ENCODE measurements at places on chromosomes 7 and 10. TPM values are rescaled to one million over a fixed set of nuclear protein-coding genes. Genes with fewer than 3 reads are reported as not detected.

The HSPA14 gene
- 22.5 TPM for total RNA-seq

The CREB5 gene
- total RNA-seq, result 1.8 TPM

The ALDH18A1 gene
- 29.5 TPM for total RNA-seq

The EPC1 gene
- total RNA-seq, result 189 TPM

The SLC26A5 gene
- total RNA-seq, result not detected

The PILRA gene
- total RNA-seq, result 14.5 TPM

The C10orf105 gene
- 0.37 TPM for total RNA-seq

The GNAT3 gene
- not detected for total RNA-seq

The LIPJ gene
- not detected for total RNA-seq

The PHYHIPL gene
- total RNA-seq, result not detected

The ATP6V0A4 gene
- total RNA-seq, result not detected

The PTF1A gene
- total RNA-seq, result not detected

The PRR15 gene
- not detected for total RNA-seq

The MACC1 gene
- total RNA-seq, result 0.65 TPM

The LIPK gene
- total RNA-seq, result not detected

The OR2A12 gene
- not detected for total RNA-seq

The FAM53B gene
- total RNA-seq, result 69.2 TPM

The CPXM2 gene
- total RNA-seq, result 0.18 TPM

The SPAM1 gene
- not detected for total RNA-seq

The FOXI2 gene
- not detected for total RNA-seq

The LBX1 gene
- not detected for total RNA-seq

The KLF14 gene
- not detected for total RNA-seq

The NUTM2A gene
- total RNA-seq, result 1.7 TPM

The ARHGEF35 gene
- total RNA-seq, result not detected

The CAMK1D gene
- 31.1 TPM for total RNA-seq

The ASIC3 gene
- 6.7 TPM for total RNA-seq

The GIMAP2 gene
- total RNA-seq, result 68.2 TPM

The LRRC18 gene
- total RNA-seq, result not detected

The SFRP4 gene
- total RNA-seq, result not detected

The FZD1 gene
- total RNA-seq, result 0.17 TPM

The ANKRD61 gene
- total RNA-seq, result not detected

All from T-helper 17 cell (primary cell).